ENCODE measurements at places on chromosomes 3 and 15.

DNA sequence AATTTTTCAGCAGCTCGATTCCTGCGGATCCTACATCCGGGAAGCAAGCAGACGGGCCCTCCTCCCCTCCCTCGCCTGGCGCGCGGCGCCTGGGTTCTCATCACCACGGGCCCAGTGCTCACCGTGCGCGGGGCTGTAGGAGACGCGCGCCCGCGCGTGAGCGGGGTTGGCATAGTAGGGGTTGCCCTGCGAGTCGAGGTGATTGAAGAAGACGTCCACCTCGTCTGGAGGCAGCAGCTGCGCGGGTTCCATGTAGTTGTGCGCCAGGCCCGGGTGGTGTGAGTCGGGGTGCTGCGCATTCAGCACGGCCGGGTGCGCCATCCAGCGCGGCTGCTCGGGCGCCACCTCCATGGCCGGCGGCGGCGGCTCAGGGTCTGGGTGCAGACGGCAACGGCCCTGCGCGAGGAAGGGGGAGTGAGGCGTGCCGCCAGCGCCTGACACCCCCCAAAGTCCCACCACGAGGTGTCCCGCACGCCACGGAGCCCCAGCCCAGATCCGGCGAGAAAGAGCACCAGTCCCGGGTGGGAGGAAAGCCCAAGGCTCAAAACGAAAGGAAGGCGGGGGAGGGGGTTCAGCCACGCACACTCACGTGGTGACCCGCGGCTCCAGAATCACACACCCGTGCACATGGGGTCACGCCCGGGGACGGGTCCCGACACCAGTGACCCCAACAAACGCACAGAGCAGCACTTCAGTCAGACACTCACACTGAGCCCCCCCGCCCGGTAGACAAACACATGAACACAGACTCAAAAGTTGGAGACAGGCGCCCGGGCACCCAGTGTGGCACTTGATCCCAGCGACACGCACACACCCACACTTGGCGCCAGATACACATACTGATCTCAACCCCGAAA is 6.1 kb downstream of the GATA2 start:
- DNase-seq: peak; percentile 43

GRCh38 chr15:76464247-76464646 is 127.7 kb downstream of the ISL2 start:
- DNase-seq: no peak

DNA sequence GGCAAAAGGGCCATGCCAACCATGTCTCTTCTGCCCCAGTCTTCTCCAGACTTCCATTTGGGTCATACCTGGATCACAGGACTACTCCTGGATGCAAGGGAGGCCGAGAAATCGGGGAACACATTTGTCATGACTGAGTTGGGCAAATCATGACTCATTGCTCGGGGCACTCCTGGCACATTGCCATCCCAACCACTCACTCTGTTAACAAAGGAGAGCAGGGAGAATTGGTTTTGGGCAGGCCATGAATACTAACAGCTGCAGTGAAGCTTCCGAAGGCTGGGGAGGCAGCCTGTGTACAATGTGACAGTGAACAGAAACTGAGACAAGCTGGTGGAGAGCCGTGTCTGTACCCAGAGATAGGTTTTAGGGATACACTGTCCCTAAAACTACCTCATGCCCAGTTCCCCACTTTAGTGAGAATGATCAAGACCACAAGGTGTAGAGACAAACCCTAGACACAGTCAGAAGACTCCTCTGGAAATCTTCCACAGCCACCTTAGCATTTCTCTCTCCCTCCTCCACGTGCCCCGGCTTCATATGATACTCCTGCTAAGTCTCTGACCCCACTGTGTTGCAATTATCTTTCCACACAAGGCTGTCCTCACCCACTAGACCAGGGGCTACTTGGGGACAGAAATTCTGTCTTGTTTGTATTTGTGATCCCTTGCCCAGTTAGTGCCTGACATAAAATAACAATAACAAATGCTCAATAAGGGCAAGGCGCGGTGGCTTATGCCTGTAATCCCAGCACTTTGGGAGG is 10.5 kb upstream of the BUB1B start:
- DNase-seq: peak; percentile 26

GRCh38 chr3:151204530-151205402 is 1.8 kb upstream of the GPR171 start:
- DNase-seq: no peak

GRCh38 chr3:193655831-193656433 is 62.9 kb downstream of the OPA1 start:
- no peak for DNase-seq

DNA sequence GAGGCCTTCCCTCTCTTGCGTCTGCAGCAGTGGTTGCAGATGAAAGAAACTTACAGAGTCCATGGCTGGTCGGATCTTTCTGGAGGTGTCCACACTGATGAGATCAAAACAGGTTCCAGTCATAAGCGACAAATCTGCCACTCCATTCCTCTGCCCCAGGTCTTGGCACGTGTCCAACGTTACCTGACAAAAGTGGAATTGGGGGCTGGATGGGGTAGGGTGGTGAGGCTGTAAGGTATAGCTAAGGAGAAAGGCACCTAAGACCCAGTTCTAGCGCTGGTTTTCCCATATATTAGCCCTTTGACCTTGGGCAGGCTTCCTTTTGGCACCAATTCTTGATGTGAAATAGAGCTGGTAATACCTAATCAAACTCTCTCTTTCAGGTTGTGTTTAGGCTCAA is 11.0 kb downstream of the FAM43A start:
- no peak for DNase-seq

Data from activated CD4-positive, alpha-beta T cell treated with anti-CD3 and anti-CD28 coated beads for 48 hours (primary cell).